Activated gamma-delta T cell (primary cell): ENCODE measurements at places on chromosomes 4 and X.

- DNase-seq, result no peak
Observed at GRCh38 chr4:18067031-18067430, 45.5 kb upstream of the LCORL start.

- DNase-seq, result no peak
Observed at GRCh38 chr4:184255361-184255760, 37.7 kb upstream of the ENPP6 start.

- no peak for DNase-seq
Observed at GRCh38 chr4:83250687-83251446, 33.7 kb downstream of the COQ2 start.

- DNase-seq, result no peak
Observed at GRCh38 chr4:137960371-137961050, 281.6 kb downstream of the SLC7A11 start.

DNA sequence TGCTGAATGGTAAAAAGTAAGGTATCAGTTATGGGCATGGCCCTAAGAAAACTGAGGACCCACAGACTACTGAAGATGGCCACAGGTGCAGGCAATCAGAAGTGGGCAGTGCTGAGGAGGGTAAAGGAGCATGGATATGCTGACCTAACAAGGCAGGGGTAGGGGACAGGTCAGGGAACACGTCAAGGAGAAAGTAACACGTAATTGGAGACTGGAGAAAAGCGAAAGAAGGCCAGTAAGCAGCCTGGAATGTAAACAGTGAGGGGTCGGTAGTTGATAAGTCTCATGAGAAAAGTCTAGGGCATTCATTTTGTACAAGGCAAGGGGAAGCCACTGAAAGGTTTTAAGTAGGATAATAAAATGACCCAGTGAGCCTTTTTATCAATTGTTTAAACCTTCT lies 153.3 kb downstream of the PRDM5 start:
- DNase-seq, result no peak

GRCh38 chrX:32591589-32591988 lies 619.8 kb downstream of the DMD start:
- DNase-seq, result no peak

DNA sequence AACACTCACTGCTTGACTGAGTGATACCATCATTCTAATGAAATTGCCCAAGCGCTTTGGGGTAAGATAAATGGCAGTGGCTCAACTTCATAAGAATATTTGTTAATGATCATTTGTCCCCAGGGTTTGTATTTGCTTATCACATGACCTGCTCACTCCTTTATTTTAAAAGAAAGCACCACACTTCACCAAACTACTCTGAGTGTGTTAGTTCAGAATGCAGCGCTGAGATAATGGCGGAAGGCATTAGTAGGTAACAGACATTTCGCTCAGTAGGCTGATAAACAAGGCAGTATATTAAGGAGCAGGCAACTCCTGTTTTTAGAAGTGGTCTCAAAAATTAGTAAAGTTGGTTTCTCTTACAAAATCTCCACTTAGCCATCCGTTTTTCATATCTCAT lies 1.6 kb downstream of the SNX25 start:
- no peak for DNase-seq

GRCh38 chr4:10175626-10176025 lies 59.0 kb upstream of the WDR1 start:
- DNase-seq, result no peak

DNA sequence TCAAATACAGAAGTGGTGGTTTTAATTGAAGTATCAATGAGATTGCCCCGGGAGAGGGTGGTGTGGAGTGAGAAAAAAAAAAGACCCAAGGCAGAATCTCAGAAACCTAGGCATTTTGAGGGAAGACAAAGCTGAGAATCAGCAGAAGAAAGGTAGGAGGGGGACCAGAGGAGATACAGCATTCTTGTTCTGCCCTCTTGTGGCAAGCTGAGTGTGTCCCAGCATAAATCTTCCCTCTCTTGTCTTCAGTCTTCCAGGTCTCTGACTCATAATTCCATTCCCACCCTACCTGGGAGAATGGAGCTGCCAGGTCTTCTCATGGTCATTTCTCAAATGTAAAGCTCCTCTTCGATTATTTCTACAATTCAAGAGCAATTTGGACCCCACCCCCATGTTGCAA lies 32.7 kb upstream of the MAGED1 start:
- DNase-seq, result no peak

DNA sequence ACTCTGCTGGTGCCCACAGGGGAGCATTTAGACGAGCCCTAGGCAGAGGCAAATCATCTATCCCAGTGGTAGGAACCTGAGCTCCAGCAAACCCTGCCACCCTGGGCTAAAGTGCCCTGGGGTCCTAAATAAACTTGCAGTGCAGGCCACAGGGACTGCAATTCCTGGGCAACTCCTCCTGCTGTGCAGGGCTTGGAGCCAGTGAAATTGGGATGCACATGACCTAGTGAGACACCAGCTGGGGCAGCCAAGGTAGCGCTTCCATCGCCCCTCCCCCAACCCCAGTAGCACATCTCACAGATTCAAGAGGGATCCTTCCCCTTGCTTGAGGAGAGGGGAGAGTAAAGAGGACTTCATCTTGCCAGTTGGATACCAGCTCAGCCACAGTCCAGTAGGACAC lies 44.1 kb downstream of the CHRNA9 start:
- DNase-seq, result no peak

GRCh38 chrX:138719396-138719795 lies 7.9 kb upstream of the FGF13 start:
- no peak for DNase-seq

- DNase-seq, result no peak
Observed at GRCh38 chr4:25795566-25796454, 67.0 kb downstream of the SEL1L3 start.

- DNase-seq, result no peak
Observed at GRCh38 chr4:98685225-98686042, 27.0 kb upstream of the TSPAN5 start.

GRCh38 chrX:21683941-21684340 lies 25.8 kb upstream of the KLHL34 start:
- DNase-seq, result no peak

- no peak for DNase-seq
Observed at GRCh38 chr4:4333265-4333706, 43.2 kb downstream of the ZBTB49 start.

GRCh38 chr4:165621983-165622382 lies 243.2 kb downstream of the CPE start:
- no peak for DNase-seq

GRCh38 chrX:19912-20571 lies 261.1 kb upstream of the PLCXD1 start:
- no peak for DNase-seq

DNA sequence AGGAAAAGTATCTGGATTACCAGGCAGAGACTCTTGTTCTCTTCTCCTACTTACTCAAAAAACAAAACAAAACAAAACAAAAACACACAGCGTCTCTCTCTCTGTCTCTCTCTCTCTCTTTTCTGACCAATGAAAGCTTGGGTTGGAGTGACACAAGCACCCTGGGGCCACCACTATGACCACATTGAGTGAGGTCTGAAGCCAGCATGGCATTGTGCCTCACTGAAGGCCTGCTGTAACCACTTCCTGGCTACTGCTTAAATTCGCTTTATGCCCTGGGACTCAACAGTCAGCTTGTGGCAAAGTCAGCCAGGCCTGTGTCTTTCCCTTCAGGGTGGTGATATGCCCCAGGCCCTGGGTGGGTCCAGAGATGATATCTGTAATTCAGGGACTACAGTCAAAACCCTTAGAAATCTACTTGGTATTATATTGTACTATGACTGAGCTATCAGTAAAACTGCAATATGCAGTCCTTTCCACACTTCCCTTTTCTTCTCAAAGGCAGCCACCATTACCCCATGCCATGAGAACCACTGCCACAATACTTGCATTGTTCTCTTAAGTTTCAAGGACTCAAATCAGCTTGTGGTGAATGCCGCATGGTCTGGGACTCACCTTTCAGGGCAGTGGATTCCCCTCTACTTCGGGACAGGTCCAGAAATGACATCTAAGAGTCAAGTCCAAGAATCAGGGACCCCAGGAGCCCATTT lies 606.8 kb upstream of the KLHL4 start:
- DNase-seq, result no peak

- DNase-seq, result no peak
Observed at GRCh38 chr4:1768367-1769034, 24.6 kb upstream of the FGFR3 start.

DNA sequence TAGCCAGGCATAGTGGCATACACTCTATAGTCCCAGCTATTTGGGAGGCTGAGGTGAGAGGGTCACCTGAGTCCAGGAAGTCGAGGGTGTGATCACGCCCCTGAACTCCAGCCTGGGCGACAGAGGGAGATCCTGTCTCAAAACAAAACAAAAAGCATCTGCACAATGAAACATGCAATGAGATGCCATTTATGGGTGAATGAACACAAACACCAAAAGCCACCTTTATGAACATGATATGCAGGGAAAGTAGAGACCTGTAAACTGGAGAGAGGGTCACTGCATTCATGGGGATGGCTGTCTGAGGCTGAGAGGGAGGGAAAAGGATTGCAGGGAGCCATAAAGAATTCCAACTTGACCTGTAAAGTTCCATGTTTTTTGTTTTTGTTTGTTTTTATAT lies 70.7 kb downstream of the EVC start:
- no peak for DNase-seq

GRCh38 chr4:41456559-41457101 lies 81.3 kb upstream of the LIMCH1 start:
- DNase-seq, result no peak

GRCh38 chr4:82510216-82510615 lies 51.6 kb downstream of the TMEM150C start:
- no peak for DNase-seq

- no peak for DNase-seq
Observed at GRCh38 chr4:110680265-110680664, 57.4 kb upstream of the PITX2 start.

DNA sequence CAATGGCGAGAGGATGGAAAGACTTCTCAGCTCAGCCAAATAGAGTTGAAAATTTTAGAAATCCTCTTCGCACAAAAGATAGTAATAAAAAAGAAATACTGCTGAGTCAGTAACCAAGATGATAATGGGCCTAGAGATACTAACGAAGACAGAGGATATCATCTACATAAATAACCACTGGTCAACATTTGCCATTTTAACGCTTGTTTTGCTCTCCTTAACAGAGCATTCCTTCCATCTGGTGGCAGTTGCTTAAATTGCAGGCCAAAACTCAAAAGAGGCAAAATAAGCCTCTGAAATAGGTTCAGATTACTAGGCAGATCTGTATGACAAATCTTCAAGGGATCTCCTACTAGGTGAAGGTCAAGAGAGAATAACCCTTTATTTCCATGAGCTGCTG lies 51.7 kb upstream of the MCF2 start:
- no peak for DNase-seq

DNA sequence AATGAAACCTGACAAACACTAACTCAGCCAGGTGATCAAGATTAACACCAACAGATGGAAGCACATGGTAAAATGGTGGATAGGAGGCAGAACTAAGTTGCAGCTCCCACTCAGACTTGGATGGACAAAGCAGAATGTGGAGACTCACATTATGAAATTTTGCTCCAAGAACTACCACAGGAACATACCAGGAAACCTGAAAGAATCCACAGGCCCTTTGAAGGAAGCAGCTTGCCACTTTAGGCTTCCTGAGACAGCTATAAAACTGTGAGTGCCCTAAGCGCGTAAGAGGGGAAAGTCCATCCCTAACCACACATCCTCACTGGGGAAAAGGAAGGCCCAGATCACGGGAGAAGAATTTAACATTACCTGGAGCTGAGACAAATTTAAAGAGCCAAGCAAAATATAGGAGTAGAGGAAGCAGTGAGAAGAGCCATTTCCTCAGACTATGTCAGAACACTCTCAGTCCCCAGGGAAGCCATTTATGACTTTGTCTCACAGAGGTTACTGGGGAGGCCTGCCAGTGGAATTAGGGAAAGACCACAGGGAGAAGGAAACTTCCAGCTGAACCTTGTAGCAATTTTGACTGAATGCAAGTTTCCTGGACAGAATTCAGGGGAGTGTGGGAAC lies 224.5 kb downstream of the TEX13C start:
- no peak for DNase-seq

DNA sequence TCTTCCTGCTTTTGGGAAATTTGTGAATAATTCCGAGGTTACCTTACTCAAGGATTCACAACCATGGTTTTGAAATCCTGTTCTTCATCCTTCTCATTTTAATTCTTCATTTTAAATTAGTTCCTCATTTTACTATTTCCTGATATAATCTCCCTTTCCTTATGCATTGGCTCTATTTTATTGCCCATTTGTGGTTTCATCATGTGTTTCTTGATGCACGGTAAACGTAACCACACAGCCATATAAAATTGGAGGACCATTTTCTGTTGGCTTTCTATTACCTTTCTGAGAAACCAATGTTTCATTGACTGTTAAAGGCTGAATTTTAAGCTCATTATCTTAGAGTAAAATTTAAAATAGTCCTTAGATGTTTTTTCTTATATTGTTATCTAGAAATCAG lies 100.3 kb upstream of the NDST4 start:
- DNase-seq, result no peak

- no peak for DNase-seq
Observed at GRCh38 chrX:98956014-98956413, 1454.1 kb downstream of the PCDH19 start.

DNA sequence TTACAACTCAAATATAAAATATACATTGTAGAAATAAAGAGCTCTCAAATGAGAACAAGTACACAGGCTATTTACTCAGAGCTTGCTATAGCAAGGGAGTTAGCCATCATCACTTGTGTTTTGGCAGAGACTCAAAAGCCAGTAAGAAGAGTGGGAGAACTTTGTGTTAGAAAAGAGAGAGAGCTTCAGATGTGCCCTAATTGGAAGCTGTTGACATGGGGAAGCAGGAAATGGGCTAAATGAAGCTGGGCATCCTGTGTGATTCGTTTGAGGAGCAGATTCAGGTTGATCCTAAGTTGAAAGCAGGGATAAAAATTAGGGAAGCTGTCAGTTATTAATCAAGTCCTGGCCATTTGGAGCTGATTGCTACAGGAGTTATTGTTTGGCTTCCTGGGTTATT lies 207.4 kb upstream of the MAOA start:
- no peak for DNase-seq

DNA sequence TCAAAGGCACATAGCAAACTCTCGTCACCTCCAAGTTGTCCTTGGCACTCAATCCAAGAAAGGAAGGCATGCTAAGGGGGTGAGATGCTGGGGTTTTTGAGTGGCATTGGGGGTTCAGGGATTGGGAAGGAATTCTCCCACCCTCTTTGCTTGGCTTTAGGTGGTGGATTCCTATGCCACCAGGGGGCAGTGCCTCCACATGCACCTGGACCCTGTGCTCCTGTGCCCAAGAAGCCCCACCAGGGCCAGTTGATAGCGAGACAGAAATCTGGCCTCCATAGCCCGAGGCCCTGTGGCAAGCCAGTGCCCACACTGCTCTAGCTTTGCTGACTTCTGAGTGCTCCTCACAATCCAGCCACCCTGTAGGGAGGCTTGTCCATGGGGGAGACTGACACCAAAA lies 2.0 kb upstream of the FATE1 start:
- DNase-seq, result no peak

DNA sequence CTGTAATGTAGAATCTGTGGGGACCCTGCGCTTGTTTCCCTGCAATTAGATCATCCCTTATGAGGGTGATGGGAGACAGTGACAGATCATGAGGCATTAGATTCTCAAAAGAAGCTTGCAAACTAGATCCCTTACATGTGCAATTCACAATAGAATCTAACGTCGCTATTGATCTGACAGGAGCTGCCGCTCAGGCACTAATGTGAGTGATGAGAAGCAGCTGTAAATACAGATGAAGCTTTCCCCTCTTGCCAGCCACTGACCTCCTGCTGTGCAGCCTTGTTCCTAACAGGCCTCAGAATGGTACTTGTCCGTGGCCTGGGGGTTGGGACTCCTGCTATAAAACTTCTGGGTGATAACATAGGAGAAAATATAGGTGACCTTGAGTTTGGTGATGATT lies 1076.8 kb downstream of the PDHA2 start:
- DNase-seq, result no peak
